NCI-H748 treated with DMSO at 0.1 percent for 48 hours (cell line): ENCODE measurements at places on chromosomes 1 and 21.

DNA sequence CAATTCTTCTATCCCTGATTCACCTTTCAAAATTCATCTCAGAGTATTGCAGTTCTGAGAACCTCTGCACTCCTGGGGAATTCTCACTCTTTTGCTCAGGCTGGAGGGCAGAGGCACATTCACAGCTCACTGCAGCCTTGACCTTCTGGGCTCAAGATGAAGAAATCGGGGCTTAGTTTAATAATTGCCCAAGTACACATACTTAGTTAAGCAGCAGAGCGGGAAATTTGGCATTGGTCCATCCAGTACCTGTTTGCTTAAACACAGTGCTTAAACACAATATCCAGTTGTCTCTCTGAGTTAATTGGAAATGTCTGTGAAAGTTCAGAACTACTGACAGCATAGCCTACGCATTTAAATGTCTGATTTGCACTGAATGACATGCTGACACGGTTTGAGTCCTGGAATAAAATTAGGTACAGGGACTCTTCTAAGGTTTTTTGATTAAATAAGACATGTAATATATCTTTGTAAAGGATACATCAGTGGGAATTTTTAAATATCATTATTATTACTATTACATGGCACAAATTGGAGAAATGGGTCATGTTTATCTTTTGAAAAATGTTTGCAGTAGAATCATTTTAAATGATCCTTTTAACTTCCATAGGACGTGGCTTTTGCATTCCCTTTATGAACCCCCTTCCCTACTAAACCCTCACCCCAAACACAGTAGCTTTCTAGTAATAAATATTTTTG is 337.4 kb downstream of the SRGAP2C start:
- DNase-seq, result peak; percentile 29

GRCh38 chr1:117093870-117094621 is 27.5 kb downstream of the TRIM45 start:
- no peak for DNase-seq

DNA sequence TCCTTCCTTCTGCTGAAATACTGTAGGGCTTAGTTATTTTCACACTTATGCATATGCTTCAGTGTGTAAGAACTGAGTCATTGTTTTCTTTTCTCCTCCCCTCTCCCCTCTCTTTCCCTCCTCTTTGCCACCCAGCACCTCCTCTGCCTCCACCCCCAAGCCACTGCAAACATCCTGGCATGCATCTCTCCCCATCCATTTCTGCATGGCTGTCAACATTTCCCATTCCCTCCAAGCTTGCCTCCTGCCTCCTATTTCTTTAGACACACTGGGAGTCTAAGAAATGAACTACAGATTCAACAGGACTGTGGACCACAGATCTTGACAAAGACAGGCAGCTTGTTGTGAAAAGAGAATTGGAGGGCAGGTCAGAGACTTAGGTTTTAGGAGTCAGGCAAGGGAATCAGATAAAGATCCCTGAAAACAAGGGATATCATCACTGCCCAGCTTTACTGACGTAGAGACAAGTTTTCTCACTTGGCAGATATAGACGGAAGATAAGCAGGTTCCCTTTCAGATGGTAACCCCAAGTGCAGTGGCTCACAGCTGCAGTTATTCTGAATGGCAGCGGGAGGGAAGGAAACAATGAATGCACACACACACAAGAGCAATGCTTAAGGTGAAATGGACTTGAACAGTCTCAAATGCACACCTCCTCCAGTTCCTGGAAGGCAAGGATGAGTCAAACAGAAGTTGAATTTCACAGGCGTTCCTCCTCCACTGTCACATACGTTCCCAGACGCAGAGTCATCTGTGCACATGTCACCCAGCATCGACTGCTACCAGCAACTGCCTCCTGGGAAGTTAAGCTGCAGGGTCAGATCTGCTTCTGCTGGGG is 56.1 kb downstream of the HIVEP3 start:
- DNase-seq, result no peak

DNA sequence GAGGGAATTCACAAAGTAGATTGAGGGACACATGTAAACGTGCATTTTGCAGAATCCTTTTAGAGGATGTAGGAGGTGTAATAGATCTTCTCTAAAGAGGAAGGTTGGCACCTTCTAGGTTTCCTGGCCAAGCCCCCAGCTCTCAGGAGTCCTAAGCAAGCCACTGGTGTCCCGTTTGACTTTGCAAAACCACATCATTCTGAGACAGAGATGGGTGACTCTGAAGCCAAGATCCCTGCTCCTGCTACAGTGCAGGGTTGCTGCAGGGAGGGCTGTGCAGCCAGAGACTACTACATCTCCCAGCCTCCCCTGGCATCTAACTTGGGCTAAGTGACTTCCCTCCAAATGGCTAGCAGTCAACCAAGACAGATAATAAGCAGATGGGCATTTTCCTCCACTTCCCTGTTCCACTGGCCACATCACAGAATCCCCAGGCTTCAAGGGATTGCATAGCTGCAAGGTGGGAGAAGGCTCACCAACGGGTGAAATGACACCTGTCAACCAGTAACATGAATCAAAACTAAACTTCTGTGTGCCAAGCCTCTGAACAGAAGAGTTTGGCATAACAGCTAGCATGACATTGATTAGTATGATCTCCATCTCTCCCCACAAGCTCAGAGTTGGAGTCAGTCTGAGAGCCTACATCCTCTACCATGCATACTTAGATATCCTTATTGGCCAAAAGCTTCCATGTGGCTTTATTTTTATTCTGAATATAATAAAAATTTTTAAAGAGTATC is 129.6 kb upstream of the COA6 start:
- no peak for DNase-seq

GRCh38 chr1:45205011-45205909 is 1.1 kb downstream of the ZSWIM5 start:
- peak; percentile 42 for DNase-seq

DNA sequence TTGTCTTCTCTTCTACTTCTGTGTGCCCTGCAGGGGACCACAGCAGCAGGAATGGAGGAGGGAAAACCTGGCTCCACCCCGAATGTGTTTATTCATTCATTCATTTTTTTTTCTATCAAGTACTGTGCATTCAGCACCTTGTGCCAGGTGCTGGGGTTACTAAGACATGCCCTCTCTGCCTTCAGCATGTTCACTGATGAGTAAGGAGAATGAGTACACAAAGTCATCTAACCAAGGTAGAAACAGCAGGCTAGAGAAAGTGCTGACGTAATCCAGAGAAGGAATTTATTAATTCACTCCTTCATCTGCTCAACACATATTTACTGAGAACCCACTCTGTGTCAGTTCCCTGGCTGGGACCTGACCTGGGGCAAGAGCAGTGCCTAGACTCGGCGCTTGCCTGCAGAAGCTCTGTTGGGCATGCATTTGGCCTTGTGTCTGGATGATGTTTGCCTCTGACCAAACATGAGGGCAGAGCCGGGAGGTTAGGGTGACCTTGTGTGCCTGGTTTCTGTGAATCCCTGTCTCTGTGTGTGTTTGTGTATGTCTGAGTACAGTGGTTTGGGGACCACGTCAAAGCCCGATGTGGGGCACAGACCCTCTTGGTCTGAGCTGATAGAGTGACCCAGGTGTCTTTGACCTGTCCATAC is 3.3 kb upstream of the MYOG start:
- DNase-seq, result no peak
